Glomerular endothelial cell (primary cell): ENCODE measurements at places on chromosomes 5 and 9. TPM values are rescaled to one million over a fixed set of nuclear protein-coding genes. Genes with fewer than 3 reads are reported as not detected.

DNA sequence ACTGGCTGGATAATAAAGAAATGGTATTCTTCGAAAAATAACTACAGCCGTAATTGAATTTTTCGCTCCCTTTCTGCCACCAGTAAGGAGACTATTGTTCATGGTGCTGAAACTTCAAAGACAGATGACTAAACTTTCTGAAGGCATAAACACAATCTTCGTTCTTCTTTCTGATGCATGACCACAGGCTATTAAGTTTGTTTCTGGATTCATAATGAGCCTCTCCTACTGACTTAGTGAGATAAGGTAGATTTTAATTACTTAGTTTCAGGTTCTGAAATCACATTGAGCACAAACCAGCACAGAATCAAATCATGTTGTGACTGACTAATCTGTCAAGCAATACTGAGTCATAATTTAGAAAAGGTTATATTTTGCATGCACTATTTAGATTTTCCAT lies 441.8 kb upstream of the CCNG1 start:
- no peak for DNase-seq

- DNase-seq = no peak
Measured at GRCh38 chr5:88895681-88896501, 12.9 kb upstream of the MEF2C start.

DNA sequence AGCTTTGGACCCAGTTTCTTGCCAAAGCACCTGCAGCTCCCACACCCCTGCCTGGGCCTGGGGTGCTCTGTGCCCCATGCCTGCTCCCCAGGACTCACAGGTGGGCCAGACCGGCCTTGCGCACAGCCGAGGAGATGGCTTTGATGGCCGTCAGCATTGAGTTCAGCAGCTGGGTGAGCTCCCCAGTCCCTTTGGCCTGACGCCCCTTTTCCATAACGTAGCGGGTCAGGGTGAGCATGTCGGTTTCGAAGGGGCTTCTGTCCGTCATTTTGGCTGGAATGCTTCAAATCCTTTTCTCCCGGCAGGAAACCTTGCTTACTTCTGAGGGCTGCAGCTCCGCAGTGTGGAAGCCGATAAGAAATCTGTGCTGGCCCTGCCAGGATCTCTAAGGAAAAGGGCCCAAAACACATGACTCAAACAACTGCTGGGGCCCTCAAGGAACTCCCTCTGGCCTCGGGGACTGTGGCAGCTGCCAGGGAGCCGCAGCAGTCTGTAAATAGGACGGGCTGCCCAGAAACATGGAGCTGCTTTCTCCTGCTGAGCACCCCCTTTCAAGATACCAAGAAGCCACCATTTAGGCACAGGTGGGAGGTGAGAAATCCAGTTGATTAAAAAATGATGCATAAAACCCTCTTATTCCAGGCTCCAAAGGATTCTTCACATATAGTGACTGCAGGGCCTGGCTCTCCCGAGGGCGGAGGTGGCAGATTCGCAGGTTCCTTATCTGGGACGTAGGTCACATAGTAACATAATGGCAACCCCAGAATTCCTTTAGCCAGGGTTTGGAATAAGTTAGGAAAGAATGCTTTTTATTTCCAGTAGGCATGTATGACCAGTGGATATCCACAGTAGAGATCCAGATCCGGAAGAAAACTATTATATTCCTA lies at the start of gene FBP2:
TSS of gene FBP2 (minus strand) at position 366 of the 887 bp plus-strand sequence. CDS start at position 268, 98 bp downstream.
- DNase-seq = no peak

- no peak for DNase-seq
Measured at GRCh38 chr5:159642379-159642778, 273.9 kb upstream of the ADRA1B start.

DNA sequence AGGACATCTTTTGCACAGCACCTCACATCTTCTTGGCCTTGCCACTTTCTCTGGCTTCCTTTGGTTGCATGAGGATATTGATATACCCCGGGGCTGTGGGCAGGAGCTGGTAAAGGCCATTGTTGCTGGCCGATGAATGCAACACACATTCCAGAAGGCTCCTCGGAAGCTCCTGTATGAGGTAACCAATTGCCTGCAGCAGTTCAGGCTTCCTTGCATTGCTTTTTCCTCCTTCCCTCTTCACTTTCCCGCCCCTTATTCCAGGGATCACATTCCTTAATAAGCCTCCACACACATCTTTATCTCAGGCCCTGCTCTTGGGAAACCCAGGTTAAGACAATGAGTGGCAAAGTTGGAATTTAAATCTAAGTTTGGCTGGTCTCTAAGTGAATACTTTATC lies 505.4 kb upstream of the CLINT1 start:
- DNase-seq = no peak

DNA sequence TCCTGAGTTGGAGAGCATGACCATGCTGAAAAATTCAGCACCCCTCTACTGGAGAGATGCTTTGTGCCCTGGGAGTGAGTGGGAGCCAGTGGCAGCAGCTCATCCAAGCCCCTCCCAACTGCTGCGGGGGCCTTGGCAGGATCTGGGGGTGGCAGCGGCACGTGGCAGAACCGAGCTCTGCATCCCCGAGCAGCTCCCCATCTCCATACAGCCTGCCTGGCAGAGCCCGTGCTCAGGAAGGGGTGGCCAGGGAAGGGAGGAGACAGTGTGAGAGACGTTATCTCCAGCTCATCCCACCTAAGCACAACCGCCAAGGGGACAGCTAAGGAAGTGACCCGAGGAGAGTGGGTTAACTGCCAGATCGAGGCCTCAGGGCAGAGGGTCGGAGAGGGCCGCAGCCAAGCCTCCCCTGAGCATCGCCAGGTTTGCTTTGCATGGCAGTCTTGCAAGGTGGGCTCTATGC lies 17.2 kb upstream of the DPM2 start:
- no peak for DNase-seq

DNA sequence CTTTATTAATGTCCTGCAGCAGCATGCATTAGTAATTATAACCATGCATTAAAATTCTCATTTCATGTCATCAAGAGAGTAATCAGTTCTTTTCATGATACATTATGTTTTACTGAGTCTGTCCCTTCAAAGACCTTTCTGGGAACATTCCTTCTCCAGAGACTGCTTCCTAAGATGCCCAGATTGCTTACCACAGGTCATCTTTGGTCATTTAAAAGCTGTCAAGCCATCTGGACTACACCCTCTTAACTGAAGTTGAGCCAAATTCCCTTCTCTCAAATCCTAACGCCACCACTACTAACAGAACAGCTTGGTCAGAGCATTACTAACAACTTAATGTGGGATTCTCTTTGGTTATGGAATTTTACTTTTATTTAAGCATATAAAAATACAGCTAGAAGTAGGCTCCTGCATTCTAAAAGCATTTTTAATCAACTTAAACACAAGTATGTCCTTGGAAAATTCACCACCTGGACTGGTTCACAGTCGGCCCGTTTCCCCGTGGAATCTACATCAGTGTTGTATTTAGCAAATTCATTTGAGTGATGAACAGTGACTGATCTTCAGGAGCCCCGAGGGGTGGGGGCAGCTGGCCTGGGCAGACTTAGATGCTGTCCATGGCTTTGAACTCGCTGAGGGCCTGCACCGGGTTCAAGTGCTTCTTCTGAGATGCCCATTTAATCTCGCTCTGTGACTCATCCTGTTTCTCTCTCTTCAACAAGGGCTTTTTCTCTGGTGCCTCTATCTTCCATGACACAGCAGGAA lies 92.8 kb upstream of the CCDC112 start:
- no peak for DNase-seq

DNA sequence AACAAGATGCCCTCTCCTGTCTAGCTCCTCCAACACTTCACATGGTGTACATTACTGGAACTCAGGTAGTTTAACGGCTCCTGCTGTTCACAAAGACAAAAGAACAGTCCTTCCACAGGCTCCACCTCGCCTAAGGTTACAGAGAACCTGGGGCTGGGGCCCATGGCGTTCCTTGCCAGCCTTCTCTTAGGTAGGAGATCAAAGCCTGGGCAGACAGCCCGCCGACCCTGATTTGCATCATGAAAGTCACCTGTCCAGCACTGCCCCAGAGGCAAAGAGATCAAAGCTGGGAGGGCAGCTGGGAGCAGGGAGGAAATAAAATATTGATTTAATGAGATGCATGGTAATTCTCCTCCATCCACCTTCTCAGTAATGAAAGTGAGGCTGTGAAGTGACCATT lies 115.0 kb upstream of the SLIT3 start:
- DNase-seq = no peak

DNA sequence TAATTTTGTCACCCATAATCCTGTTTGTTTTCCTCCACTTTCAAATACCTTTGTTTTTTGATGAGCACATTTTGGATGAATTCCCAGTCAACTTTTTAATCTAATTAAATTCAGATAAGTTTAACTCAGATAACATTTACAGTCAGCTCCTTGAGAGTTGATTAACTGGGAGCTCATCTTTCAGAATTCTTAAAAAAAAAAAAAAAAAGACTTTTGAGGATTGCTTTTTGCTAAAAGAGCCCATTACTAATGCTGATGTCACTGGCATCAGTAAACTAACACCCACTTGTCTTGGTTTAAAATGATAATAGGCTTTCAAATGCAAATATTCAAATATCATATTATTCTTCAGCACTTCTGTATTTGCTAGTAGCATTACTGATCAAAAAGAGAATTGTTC lies 47.1 kb upstream of the NFIB start:
- no peak for DNase-seq

GRCh38 chr9:128916204-128916603 lies 4.6 kb upstream of the PHYHD1 start:
- DNase-seq = no peak

GRCh38 chr5:36402512-36402906 lies 100.8 kb upstream of the RANBP3L start:
- DNase-seq = no peak

DNA sequence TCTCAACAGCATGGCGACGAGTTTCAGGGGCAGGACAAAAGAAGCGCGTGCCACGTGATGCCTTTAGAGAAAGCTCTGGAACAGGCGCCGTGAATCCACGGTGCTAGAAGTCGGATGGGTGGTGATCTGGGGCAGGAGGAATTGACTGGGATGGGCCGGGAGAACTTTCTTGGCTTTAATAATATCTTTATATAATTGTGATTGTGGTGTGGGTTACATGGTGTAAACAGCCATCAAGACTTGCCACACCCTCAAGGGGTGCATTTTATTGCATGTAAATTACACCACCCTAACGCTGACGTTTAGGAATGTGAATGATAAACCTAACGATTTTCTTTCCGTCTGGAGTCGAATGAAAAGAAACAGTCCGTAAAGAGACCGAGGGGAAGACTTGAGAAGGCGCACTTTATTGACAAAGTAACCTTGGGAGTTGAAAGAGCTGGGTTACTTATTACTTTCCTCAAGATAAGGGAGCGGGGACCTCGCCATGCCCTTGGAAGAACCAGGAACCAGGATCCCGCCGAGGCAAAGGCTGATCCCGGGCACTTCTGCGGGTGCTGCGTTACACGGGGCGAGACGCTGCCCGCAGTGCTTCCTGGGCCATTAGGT lies 8.5 kb downstream of the NRARP start:
- DNase-seq = no peak

GRCh38 chr5:1027631-1028441 lies 19.2 kb downstream of the NKD2 start:
- no peak for DNase-seq

DNA sequence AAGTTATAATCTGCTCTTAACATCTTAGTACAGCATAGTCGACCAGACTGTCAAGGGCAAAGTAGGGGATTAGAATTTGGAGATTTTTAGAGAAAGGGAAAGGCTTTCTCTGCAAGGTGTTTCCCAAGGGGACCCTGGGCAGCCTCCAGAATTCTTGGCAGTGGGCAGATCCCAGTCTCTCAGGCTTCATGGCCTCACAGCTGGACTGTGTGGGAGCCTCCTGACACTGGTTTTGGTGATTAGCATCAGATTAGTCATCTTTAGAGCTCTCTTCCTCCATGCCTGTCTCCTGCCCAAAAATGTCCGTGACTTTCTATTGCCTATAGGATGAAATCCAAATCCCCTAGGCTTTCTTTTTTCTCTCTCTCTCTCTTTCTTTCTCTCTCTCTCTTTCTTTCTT lies 370.7 kb downstream of the ZSWIM6 start:
- no peak for DNase-seq

DNA sequence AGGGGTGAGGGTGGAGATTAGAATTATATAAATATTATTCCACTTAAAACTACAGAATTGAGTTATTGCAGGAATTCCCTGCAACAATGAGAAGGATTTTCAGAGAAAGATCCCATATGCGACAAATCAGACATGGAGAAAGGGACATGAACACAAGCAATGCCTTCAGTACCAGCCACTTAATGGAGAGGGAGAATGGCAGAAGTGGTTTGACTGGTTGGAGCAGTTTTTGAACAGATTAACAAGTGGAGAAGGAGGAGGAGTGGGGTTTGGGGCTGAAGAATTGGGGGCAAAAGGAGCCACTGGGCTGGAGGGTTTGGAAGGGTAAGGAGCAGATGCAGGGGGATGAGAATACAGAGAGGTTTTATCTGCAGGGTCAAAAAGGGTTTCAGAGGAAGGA lies 620.9 kb upstream of the PTPRD start:
- DNase-seq = no peak

DNA sequence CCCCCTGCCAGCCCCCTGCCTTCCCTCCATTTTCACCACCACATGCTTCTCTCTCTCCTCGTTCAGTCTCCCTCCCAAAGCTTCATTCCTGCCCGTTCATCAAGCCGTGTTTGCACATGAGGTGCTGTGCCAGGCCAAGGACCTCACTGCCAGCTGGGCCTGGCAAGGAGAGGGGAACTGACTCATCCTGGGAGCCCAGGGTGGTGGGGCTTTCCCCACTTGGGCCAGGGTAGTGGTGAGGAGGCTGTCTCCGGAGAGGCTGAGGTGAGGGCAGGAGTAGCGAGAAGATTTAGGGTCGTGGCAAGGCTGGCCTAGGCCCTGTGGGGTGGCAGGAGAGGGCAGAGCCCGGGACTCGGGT lies 30.4 kb upstream of the NOTCH1 start:
- DNase-seq = no peak

GRCh38 chr5:123182072-123182471 lies 93.0 kb downstream of the PRDM6 start:
- DNase-seq = no peak

DNA sequence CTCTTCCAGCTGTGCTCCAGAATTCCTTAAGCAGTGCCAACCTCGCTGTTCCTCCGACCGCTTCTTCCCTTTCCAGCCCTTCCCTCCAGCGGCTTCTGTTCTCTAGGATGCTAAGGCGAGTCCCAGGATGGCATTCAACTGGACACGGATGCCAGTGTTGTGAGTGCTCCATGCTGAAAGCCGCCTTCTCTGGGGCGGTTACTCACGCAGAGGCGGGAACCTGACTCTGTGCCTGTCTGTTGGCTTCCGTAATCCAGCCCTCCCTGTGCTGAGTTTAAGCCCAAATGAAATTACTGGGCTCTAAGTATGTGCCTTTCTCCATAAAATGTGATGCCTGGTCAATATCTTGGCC lies 20.2 kb downstream of the COL5A1 start:
- no peak for DNase-seq

- DNase-seq = no peak
Measured at GRCh38 chr5:9468060-9468388, 77.9 kb downstream of the SEMA5A start.

The SLCO6A1 gene
- total RNA-seq = not detected in 2 replicates

The MED10 gene
- 24.7 and 30.7 TPM in 2 replicates for total RNA-seq

The RNF44 gene
- total RNA-seq = 12.6 and 26.1 TPM in 2 replicates

The FAM200C gene
- total RNA-seq = 2.2 and 2.5 TPM in 2 replicates

The PCDHGA2 gene
- 2.6 and 4.1 TPM in 2 replicates for total RNA-seq

The FAT2 gene
- total RNA-seq = 0.06 and 0.10 TPM in 2 replicates

The FRMD3 gene
- total RNA-seq = 6.1 TPM in 2 replicates

The SH3RF2 gene
- 4.0 and 6.5 TPM in 2 replicates for total RNA-seq

The PCDHAC1 gene
- 0.06 TPM in 1 of 2 replicates, not detected in the other for total RNA-seq

The KLF4 gene
- total RNA-seq = 3.5 and 10.3 TPM in 2 replicates

The ADAMTS19 gene
- total RNA-seq = under 0.01 and 0.48 TPM in 2 replicates

The CNTNAP3 gene
- total RNA-seq = 10.9 and 23.2 TPM in 2 replicates
